ENCODE measurements at places on chromosomes 7 and 10. TPM values are rescaled to one million over a fixed set of nuclear protein-coding genes. Genes with fewer than 3 reads are reported as not detected.

PNLIPRP3 gene
- not detected for total RNA-seq

MINDY4 gene
- total RNA-seq: 4.2 TPM

CASD1 gene
- 39.7 TPM for total RNA-seq

OR6V1 gene
- not detected for total RNA-seq

SFRP5 gene
- total RNA-seq: 1.2 TPM

PHKG1 gene
- 1.1 TPM for total RNA-seq

TRPV6 gene
- 0.05 TPM for total RNA-seq

ANTXRL gene
- total RNA-seq: not detected

PSMA2 gene
- total RNA-seq: 91.1 TPM

OPALIN gene
- total RNA-seq: not detected

CHAT gene
- 0.16 TPM for total RNA-seq

AKR1D1 gene
- total RNA-seq: not detected

CALML5 gene
- not detected for total RNA-seq

PFKFB3 gene
- 70.7 TPM for total RNA-seq

WNT8B gene
- total RNA-seq: not detected

PPP1R9A gene
- 17.7 TPM for total RNA-seq

VGF gene
- total RNA-seq: 3.1 TPM

OR2A1 gene
- not detected for total RNA-seq

EBF3 gene
- 0.80 TPM for total RNA-seq

VWDE gene
- total RNA-seq: 1.2 TPM

GATAD1 gene
- 22.9 TPM for total RNA-seq

ZSCAN21 gene
- 7.7 TPM for total RNA-seq

KCNMA1 gene
- total RNA-seq: 23.2 TPM

TBC1D12 gene
- total RNA-seq: 21.0 TPM

EPHA1 gene
- total RNA-seq: 18.4 TPM

Data from colonic mucosa (tissue), 4 donors.